AG04450 (cell line): ENCODE measurements at places on chromosomes 3 and 15.
A peak's percentile ranks its signal among the peaks of the same experiment; 100 is the strongest.

GRCh38 chr3:50502225-50502583 lies 1.2 kb downstream of the CACNA2D2 start:
- DNase-seq, result no peak

DNA sequence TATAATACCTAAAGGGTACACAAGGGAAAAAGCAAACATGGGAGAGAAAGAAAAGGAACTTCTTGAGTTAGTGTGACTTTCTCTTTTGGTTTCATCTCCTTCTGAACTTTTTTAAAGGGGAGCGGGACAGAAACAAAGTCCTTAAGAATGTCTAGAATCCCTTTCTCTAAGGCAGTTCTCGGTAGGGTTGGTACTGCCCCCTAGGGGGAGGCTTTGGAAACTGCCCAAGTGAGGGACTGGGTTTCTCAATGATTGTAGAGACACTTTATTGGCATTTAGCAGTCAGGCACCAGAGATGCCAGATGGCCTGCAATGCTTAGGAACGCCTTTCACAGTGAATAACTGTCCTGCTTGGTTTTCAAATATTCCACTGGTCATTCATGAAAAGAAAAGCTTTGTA lies 172.7 kb downstream of the WDR72 start:
- no peak for DNase-seq

DNA sequence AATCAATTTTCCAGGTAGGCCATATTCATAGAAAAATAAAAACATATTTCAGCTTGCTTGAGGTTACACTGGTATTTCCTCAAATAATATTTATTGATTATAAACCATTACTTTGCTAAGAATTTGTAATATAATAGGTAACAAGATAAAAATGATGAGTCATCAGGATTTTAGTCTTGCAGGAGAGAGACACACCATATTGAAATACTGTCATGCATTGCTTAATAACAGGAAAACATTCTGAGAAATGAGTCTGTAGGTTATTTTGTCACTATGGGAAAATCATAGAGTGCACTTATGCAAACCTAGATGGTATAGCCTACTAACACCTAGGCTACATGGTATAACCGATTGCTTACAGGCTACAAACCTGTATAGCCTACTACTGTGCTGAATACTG lies 990.5 kb downstream of the OTOL1 start:
- no peak for DNase-seq

- peak; percentile 3 for DNase-seq
Observed at GRCh38 chr3:179421500-179421899, 29.8 kb downstream of the GNB4 start.

DNA sequence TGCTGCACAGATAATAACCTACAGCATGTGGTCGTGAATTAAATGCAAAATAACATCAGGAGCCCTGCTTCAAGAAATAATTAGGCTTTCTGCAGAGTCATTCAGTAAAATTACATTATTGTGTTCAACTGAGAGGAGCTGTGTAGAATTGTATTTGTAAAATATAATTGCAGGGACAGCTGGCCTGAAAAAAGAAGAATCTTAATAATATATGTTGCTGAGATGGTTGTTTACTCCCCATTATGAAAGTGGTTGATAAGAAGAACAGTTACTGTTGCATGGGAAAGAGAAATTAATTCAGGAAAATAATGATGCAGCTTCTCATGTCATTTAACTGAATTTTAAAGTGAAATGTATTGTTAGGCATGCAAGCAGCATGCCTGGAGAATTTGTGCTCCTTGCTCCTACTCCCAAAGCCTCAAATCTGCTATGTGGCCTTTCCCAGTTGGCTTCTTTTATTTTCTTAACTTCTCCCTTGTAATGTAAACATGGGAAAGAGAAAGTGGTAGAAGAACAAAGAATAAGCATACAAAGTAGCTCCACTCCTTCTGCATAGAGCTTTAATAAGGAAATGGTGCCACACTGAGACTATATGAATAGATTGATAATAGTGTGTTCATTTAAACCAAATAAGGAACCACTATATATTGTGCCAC lies 100.1 kb downstream of the VGLL3 start:
- DNase-seq, result no peak

DNA sequence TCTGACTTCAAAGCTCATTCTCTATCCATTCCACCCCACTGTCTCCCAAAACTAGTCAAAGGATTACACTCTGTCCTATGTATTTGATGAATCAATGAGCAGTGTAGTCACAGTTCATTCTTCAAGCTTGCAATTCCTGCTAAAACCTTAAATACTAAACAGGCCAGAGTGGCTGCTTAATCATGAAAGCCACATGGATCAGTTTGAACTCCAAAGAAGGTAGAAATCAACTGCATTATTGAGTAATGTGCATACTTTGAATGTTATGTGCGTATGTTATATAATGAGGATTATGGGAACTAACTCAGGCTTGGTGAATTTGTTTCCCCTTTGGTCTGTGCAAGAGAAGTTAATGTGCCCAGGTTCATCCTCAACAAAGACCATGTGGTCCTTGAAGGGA lies 45.4 kb downstream of the PRICKLE2 start:
- DNase-seq, result no peak

- DNase-seq, result no peak
Observed at GRCh38 chr3:101943029-101943428, 93.7 kb downstream of the NFKBIZ start.

GRCh38 chr3:37708789-37709188 lies 152.9 kb upstream of the CTDSPL start:
- DNase-seq, result no peak

GRCh38 chr15:66290007-66290406 lies 3.4 kb upstream of the DIS3L start:
- no peak for DNase-seq

GRCh38 chr3:196063971-196064370 lies 17.9 kb downstream of the TFRC start:
- DNase-seq, result no peak

GRCh38 chr15:48515500-48515899 lies 130.0 kb downstream of the FBN1 start:
- DNase-seq, result no peak

- DNase-seq, result no peak
Observed at GRCh38 chr3:191387441-191388077, 57.2 kb upstream of the UTS2B start.

DNA sequence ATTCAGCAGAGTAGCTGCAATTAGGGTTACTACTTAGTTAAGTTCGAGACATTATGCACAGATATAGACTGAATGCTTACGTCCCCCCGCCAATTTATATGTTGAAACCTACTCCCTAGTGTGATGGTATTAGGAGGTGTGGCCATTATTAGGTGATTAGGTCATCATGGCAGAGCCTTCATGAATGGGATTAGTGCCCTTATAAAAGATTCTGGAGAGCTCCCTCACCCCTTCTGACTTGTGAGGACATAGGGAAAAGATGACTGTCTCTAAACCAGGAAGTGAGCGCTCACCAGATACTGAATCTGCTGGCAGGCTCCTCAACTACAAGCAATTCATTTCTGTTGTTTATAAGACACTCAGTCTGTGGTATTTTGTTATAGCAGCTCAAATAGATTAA lies 25.6 kb upstream of the TEX9 start:
- DNase-seq, result no peak

DNA sequence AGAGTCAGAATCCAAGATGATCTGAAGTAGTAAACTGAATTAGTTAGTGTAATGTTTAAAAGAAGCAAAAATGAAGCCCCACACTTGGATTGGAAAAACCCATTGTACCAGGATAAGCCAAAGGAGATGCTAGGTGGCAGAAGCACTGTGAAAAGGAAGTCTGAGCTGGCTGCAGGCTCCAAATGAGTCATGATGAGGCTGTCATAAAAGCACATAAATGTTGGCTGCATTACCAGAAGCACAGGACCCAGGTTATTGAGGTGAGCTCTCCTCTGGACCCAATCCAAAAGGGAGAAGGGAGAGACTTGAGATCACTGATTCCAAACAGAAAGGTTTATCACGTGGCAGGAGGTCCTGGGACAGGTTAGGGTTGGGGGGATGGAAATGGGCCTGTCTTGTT lies 3.2 kb upstream of the ACAN start:
- DNase-seq, result no peak

GRCh38 chr15:56524915-56525314 lies 60.0 kb upstream of the MNS1 start:
- DNase-seq, result peak; percentile 20

GRCh38 chr15:39058351-39059131 lies 493.9 kb upstream of the RASGRP1 start:
- no peak for DNase-seq

DNA sequence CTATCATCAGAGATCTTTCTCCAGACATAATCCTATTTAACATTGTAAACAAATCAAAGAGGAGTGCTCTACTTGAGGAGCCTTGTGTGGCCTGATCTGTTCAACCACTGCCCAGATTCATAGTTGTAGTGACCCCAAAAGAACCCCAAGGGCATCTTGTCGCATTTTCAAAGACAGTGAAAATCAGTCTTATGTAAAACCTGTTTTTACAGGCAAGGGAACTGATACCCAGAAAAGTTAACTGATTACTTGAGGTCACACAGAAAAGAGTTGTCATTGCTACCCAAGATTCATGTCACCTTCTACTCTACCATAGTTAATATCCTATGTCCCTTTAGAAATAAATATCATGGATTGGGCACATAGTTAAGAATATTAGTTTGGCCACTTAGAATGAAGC lies 40.5 kb upstream of the ARPP21 start:
- DNase-seq, result no peak

DNA sequence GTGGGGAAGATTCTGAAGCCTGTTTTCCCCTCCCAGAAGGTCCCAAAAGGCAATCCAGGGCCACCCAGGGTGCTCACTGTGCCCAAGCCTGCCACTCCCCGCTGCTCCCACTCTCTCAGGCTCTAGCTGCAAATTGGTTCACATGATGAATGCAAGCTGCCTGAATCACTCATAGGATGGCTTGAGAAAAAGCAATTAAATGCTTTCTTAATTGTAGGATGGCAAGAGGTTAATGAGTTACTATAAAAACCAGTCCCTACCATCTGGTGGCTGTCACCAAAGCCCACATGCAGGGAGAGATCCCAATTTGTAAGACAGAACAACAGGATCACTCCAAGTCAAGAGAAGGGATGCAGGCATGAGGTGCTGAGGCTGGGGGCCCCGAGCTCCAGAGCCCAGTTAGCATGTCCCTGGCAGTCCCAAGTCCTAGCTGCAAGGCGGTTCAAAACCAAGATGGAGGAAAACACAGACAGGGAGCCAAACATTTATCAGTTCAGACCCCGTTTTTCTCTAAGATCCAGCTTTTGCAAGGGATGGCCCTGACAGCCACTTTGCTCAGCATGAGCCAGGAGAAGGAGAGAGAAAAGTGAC lies 207.1 kb downstream of the UACA start:
- no peak for DNase-seq

DNA sequence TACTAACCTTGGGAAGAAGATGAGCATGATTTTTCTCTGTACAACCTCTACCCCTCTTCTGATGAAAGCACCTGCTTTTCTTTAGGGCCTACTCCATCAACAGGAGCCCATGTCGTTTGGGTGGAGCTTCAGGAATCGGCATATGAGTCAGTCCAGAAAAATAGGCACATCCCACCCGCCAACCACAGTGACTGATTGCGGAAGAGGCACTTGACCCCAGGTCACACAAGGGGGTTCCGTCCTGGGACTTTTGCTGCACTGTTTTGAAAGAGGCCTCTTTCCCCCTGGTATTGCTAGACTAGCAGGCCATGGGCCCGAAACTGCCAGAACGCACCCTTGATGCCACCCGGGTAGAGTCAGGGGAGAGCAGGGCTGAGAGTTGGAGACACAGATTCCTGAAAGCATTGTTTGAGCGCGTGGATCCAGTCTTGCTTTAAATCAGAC lies 19.3 kb upstream of the NRROS start:
- no peak for DNase-seq

- DNase-seq, result no peak
Observed at GRCh38 chr15:68469162-68470048, 37.4 kb upstream of the ITGA11 start.

DNA sequence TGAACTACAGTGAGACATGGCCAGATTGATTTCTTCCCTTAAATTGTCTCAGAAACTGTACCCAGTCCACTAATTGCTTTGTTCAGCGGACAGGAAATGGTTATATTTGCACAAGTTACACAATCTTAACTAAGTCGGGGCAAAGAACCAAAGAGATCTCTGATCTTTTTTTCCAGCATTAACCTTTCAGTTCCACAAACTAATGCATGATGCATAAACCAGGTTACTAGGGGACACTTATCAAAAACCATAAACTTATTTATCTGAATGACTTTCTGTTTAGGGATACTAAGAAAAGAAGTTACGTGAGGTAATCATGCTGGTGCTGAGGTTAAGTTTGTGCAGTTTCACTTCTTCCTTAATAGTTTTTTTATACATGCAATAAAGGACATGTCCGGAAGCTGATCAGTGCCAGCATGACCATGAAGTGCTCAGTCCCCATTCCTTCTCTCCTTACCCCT lies 22.4 kb downstream of the FNDC3B start:
- no peak for DNase-seq

- no peak for DNase-seq
Observed at GRCh38 chr3:17656264-17656663, 86.2 kb downstream of the TBC1D5 start.

DNA sequence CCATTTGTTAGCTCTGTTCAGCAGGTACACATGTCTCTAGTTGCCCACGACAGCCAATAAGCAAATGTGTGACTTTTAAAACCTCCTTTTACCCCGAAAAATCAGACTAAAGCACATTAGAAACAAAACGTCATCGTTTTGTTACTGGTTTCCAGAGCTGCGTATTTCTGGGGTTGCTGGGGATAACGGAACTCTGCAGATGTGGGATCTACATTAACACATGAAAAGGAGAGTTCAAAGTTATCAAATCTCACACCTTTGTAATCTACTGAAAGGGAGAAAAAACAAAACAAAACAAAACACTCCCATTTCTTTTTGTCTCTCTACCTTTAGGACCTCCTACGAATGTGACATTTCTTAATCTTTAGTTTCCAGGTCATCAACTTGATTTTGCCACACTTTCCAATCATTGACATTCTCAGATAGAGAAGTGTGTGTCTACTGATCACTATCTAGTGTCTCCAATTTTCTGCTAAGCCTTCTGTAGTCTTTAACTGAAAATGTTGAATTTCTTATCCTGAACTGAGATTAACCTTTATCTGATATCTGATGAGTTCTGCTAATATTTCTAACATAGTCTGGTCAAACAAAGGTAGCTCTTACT lies 93.0 kb upstream of the TSPAN3 start:
- DNase-seq, result no peak

DNA sequence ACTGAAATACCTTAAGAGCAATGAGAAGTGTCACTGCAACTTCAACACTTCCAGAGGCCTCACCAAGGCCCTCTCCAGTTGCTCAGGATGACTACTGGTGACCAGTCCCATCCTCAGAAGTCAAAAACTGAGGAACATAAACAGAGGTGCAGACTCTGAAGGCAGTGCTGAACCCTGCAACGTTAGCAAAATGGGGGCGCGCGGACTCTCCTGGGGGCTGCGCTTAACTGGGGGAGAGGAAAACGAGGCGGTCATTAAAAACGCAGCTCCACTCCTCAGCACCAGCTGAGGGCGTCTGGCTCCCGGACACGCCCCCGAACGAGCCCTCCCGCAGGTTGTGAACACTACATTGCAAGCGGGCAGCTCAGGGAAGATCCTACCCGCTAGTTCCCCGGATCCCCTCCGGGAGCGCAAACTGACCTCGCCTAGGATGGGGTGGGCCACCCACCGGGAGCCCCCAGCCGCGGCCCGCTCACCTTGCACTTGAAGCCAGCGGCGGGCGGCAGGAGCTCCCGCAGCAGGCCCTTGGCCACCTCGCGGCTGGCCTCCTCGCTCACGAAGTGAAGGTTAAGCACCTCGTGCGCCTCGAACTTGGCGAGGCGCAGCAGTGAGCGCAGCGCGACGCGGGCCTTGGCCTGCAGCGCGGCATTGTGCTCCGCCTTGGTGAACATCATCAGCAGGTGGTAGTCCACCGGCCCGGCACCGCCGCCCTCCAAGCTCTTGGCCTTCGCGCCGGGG lies 711 bp downstream of the XXYLT1 start:
- DNase-seq, result no peak
